NCI-H510A treated with DMSO at 0.1 percent for 48 hours (cell line): ENCODE measurements at places on chromosomes 6 and 20.

GRCh38 chr20:13800728-13801134 is 15.9 kb downstream of the NDUFAF5 start:
- peak; percentile 89 for DNase-seq

DNA sequence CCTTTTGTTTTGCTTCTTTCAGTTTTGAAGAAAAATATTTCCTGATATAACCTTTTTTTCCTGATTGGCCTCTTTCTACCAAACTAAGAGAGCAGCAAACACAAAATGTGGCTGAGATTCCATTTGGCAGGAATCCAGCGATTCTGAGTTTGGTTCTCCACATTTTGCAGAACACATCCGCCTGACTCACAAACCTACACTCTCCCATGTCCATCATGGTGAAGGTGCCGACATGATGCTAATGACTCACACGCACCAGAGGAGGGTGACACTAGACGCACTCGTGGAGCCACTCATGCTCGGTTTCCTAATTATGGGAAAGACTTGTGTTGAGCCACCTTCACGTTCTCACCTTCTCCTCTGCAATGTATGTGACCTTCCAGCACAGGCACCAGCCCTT is 45.9 kb upstream of the DUSP22 start:
- no peak for DNase-seq

GRCh38 chr6:77456531-77457248 is 6.6 kb downstream of the HTR1B start:
- no peak for DNase-seq

- DNase-seq = no peak
These were observed 6.7 kb downstream of the MTCH1 start for GRCh38 chr6:36979347-36979742.

DNA sequence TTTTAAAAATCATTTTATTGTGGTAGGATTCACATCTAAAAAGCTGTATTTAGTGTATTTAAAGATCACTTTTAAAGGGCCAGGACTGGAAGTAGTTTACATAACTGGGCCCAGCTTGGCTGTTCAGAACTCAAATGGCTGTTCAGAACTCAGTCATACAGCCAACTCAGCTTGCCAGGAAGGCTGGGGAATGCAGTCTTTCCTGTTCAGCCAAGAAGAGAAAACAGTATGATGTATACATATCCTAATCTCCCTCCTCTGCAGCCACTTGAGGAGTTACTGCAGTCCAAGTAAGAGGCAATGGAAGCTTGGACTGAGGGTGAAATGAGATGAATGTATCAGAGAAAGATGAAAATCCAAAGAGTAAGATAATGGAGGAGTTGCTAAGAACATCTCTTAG is 24.6 kb downstream of the DSTN start:
- DNase-seq = peak; percentile 32

- DNase-seq = no peak
These were observed 19.4 kb downstream of the ZUP1 start for GRCh38 chr6:116649129-116649528.

- no peak for DNase-seq
These were observed 144.4 kb upstream of the AKIRIN2 start for GRCh38 chr6:87846434-87846833.

GRCh38 chr20:55977690-55978459 is 27.4 kb downstream of the CBLN4 start:
- no peak for DNase-seq

GRCh38 chr6:137729866-137730629 is 137.0 kb upstream of the TNFAIP3 start:
- DNase-seq = no peak

- DNase-seq = peak; percentile 46
These were observed 124.0 kb downstream of the TOX2 start for GRCh38 chr20:44038681-44039123.

DNA sequence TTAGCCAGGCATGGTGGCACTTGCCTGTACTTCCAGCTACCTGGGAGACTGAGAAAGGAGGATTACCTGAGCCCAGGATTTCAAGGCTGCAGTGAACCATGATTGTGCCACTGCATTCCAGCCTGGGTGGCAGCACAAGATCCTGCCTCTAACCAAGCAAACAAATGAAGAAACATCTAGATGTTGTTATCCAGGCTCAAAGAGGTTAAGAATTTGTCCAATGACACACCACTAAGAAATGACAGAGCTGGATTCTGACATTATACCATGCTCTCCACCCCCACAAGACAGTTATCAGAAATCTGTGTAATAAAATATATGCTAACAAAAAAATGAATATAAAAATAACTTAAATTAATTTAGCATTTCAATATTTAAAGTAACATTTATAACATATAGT is 925.5 kb upstream of the SLC35B3 start:
- no peak for DNase-seq

DNA sequence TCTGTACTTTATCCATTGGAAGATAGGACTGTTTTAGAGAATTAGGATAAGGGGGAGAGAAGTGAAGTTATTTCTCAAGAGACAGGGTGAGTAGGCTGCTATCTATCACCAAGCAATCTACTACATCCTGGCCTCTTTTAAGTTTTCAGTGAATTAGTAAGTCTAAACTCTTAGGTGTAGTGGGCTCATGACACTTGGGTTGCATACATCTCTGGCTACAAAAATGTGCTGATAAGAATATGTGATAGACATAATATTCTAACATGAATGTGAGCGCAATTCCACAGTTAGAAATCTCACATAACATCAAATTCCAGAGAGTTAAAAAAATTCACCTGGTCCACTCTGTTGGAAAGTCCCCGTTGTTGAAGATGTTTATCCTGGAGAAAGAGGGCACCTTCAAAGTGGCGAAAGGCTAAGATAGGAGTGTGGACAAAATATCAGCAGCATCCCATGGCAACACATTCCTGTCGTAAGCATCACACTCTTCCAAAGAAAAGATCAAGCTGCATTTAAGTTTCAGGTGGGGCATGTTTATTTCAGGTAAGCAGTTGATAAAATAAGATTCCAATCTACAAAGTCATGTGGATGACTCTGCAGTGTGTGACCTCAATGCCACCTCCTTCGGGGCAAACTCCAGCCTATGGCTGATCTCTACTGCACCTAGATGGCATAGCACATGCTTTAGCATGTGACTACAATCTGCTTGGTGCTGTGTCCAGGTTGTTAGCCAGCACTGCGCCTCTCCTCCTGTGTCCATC is 111.7 kb upstream of the NEDD9 start:
- no peak for DNase-seq

GRCh38 chr20:18133962-18134361 is 3.7 kb upstream of the KAT14 start:
- no peak for DNase-seq

- DNase-seq = no peak
These were observed 62.6 kb upstream of the FAM83B start for GRCh38 chr6:54784011-54784410.

DNA sequence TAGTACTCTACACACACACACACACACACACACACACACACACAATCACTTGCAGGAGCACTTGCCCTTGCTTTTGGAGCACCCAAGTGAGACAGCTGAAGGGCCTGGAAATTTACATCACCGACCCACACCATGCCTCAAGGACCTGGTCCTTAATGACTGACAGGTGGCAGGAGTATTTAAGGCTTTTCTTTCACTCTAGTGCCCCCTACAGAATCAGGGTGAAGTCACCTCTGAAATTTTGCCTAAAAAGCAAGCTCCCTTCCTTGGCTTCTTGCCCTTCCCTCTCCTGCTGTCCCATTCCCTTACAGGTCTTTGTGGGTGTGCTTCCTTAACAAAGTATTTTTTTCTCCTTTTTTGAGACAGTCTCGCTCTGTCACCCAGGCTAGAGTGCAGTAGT is 353.5 kb upstream of the IRAK1BP1 start:
- no peak for DNase-seq

- no peak for DNase-seq
These were observed 101.3 kb downstream of the RTN4IP1 start for GRCh38 chr6:106527979-106528378.

GRCh38 chr6:15770347-15771143 is 107.7 kb upstream of the DTNBP1 start:
- DNase-seq = no peak

DNA sequence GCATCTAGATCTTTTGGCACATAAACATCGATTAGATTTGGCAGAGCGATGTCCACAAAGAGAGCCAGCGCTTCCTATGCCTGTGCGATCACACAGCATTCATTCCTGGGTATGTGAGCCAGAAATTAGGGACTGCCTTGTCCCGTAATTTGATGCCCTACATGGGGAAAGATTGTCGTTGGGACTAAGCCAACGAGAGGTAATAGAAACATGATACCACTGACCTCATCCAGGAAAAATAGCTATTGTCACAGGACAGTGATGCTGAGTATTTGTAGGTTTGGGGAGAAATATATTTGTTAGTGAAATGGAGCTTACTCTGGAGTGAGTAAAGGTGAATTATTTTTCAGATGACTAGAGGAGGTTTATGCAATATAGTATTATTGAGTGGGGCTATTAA is 154.0 kb downstream of the TSHZ2 start:
- peak; percentile 62 for DNase-seq

- DNase-seq = peak; percentile 26
These were observed 21.3 kb upstream of the SCGN start for GRCh38 chr6:25630508-25631278.
